Thoracic aorta endothelial cell (primary cell): ENCODE measurements at places on chromosomes 16 and 17. TPM values are rescaled to one million over a fixed set of nuclear protein-coding genes. Genes with fewer than 3 reads are reported as not detected.

DNAI2 gene
- total RNA-seq, result not detected in 2 replicates

KRT40 gene
- not detected in 2 replicates for total RNA-seq

CLEC3A gene
- not detected in 2 replicates for total RNA-seq

TBKBP1 gene
- total RNA-seq, result 8.8 and 14.6 TPM in 2 replicates

ZPBP2 gene
- not detected in 2 replicates for total RNA-seq

CDRT15L2 gene
- total RNA-seq, result not detected in 2 replicates

ABI3 gene
- total RNA-seq, result 25.7 and 45.7 TPM in 2 replicates

UMOD gene
- total RNA-seq, result not detected in 2 replicates

WNT9B gene
- total RNA-seq, result not detected in 2 replicates

GAS7 gene
- total RNA-seq, result under 0.01 TPM in 1 of 2 replicates, not detected in the other

MMP25 gene
- under 0.01 and 0.07 TPM in 2 replicates for total RNA-seq

SLC16A6 gene
- 0.40 and 0.79 TPM in 2 replicates for total RNA-seq
